ENCODE measurements at places on chromosomes 13 and 19.

DNA sequence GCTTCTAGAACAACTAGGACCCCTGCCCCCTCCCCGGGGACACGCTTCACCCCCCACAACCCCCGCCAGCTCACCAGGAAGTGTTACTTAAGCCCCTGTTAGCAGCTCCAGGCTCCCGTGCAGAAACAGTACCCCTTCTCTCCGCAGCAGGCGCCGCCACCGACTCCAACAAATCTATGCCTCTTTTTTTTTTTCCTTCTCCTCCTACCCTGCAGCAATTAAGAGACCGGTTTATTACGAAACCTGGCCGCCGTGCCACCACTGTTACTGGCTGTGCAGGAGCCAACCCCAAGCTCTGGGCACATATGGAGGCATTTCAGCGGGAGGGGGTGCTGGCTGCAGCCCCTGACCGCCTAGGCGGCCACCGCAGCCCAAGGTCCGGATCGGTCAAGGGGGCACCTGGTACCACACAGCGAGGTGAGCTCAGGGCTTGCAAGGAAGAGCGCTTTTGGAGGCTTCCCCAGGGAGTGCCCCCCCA, 2.4 kb downstream of the GADD45B start:
- no peak for DNase-seq

- no peak for DNase-seq
Measured at GRCh38 chr13:92463134-92463533, 763.5 kb upstream of the GPC6 start.

DNA sequence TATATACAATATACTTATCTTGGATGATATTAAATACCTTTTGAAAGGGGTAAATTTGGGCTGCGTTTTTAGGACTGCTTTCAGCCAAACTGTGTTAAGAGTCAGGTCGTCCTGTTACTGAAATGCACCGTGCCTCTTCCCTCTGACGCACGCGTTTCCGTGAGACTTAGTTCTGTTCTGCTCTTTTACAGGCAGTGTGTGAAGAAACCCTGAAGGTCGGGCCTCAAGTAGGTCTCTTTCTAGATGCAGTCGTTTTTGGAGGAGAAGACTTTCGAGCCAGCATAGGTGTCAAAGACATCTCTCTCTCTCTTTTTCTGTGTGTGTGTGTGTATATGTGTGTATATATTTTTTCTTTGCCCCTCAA, 107.0 kb downstream of the ZIC5 start:
- DNase-seq, result no peak

- DNase-seq, result no peak
Measured at GRCh38 chr19:4357095-4357797, 13.9 kb downstream of the MPND start.

GRCh38 chr19:32233091-32233490, 112.3 kb upstream of the ZNF507 start:
- no peak for DNase-seq

Data from GM19239 (cell line).